ENCODE measurements at places on chromosomes 11 and 22.

DNA sequence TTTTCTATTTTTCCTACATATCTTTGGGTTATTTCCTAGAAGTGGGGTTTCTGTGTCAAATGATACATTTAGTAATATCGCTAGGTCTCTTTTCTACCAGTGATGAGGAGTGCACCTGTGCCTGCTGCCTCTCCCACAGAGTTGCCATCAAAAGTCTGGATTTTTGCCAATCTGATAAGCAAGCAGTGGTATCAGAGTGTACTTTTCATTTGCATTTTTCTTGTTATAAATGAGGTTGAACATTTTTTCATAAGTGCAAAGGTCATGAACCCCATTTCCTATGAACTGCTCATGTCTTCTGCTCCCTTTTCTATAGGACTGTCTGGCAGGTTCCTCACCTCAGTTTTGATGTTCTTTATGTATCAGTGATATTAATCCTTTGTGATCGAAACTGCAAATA lies 1.7 kb downstream of the TRPM5 start:
- no peak for DNase-seq

DNA sequence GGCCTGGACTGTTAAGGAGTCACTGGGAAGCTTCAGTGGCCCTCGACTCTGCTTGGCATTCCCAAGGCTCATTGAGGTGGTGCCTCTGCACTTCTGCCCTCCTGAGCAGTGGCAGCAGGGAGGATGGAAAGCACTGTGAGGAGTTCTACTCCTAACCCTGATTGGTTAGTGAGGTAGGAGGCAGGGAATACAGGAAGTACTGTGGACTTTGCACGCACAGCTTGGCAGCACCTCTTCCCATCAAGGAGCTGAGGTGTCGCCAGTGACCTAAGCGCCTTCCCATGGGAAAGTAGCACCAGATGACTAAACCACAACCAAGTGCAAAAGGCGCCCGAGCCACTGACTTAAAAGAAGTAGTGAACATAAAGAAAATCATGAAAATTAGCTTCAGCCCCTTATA lies 152.5 kb upstream of the CADM1 start:
- DNase-seq = no peak

- DNase-seq = no peak
These were observed 1.0 kb downstream of the MN1 start for GRCh38 chr22:27800250-27801201.

- no peak for DNase-seq
These were observed 13.5 kb upstream of the TUB start for GRCh38 chr11:8067567-8067928.

GRCh38 chr22:22979121-22979724 lies 91.1 kb upstream of the GNAZ start:
- DNase-seq = no peak

- no peak for DNase-seq
These were observed 14.4 kb downstream of the BCL9L start for GRCh38 chr11:118911113-118911879.

GRCh38 chr11:117410861-117411710 lies 83.4 kb downstream of the CEP164 start:
- no peak for DNase-seq

GRCh38 chr11:70368961-70369360 lies 29.4 kb upstream of the CTTN start:
- no peak for DNase-seq

DNA sequence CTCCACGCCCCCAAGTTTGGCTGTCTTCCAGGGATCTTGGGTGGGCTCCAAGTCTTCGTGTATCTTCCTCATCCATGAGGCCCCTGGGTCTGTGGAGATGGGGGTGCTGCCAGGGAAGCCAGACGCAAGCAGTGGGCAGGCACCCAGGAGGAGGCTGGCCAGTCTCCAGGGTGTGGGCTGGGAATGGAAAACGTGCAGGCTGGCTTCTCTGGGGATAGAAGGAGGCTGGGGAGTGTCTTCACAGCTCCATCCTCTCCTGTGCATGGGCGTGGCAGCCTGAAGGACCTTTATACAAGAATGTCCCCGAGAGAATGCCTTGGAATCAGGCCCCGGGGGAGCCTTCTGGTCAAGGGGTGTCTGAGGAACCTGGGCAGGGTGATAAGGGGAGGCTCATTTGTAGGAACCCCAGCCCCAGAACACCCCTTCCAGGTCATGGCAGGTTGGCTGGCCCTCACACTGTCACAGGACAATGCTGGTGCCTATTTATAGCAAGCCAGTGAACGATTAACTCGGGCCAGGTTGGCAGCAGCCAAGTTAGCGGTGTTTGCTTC lies 14.0 kb downstream of the SGSM1 start:
- no peak for DNase-seq

DNA sequence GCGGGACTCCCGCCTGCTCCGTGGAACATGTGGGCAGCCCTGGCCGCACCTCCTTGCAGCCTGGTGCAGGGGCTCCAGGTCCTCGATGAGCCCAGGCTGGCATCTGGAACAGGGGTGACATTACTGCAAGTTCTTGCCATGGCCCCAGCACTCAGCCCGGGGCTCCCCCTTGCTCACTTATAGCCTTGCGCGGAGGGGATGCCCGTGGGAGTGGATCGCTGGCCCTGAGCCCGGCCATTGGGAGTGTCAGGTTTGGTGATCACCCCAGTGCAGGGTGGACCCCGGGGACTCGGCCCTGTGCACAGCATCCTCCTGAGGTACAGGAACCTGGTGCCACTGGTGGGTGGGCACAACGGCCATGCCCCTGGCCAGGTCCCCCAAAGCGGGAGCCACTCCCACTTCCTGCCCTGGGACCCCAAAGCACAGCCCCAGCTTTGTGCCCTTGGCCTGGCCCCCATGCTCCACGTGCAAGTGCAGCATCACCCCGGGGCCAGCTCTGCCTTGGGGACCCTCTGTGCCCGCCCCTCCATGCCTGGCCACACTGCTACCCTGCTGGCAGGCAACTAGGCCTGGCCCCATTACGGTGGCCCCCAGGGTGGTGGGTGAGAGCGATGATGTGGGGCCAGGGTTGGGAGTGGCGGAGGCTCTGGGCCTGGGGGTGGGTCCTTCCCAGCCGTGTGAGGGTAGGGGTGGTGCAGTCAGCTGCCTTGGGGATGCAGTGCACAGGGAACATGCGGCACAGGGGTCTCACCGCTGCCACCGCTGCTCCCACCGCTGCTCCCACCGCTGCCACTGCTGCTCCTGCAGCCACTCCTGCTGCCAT lies 439.8 kb downstream of the TBC1D22A start:
- DNase-seq = no peak

- DNase-seq = no peak
These were observed 18.9 kb downstream of the IFT27 start for GRCh38 chr22:36756746-36757655.

- no peak for DNase-seq
These were observed 15.5 kb upstream of the RASD2 start for GRCh38 chr22:35524966-35525686.

DNA sequence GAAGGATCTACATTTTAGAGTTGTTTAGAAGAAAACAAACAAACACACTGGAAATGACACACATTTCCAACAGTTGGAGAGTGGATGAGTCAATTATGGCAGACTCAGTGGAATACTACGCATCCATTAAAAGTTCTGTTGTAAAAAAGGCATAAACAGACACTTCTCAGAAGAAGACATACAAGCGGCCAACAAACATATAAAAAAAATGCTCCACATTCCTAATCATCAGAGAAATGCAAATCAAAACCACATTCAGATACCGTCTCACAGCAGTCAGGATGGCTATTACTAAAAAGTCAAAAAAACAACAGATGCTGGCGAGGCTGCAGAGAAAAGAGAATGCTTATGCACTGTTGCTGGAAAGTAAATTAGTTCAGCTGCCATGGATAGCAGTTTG lies 298.2 kb downstream of the DDX10 start:
- no peak for DNase-seq

DNA sequence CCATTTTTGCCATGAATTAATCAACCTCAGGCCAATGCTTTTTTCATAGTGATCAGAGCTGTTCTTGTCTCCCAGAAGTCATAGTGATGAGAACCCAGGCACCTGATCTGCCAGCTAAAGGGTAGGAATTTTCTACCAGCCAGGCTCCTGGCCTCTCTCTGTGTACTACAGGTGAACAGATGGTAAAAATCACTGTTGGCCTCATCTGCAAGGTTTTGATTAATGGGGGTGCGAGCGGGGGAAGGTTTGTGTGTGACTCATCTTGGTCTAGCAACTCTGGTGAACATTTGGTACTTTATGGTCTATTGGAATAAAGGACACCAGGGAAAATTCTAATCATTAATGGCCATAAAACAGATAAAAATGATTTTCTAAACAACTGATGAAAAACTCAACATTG lies 14.4 kb upstream of the APOL4 start:
- no peak for DNase-seq

DNA sequence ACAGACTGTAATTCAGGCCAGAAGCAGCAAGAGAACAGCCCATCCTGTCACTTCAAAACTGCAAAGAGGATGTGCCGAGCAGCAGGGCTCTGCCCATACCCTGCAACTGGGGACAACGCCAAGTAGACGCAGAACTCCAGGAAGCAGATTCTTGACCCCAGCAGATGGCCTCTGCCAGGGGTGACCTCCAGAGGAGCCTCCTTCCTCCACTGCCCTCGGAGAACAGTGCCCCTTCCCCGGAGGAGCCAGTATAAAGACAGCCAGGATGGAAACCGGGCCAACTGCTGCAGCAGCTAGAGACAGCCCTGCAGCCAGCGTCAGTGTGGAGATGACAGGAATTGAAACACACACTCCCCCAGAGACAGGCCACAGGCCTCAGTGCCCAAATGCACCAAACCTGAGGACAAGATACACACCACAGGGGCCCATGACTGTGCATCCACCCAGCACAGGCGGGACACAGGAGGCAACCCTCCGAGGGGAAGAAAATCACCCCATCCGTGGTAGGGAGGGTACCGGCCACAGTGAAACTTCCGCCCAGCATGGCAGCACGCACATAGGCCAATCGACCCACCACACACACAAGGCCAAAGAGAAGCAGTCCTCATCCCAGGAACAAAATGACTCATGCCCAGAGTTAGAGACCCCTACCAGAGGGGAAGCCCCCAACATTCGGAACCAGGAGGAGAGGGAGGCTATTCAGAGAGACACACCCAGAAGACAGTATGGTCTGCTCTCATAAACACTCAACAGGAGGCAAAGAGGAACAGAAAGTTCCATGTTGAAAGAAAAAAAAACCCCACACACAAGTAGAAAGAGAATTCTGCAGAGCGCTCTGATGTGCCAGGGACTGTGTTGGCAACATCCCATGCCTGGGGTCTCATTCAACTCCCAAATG lies 5.6 kb downstream of the AHNAK start:
- no peak for DNase-seq

- no peak for DNase-seq
These were observed 89.0 kb upstream of the BLID start for GRCh38 chr11:122205036-122205435.

- DNase-seq = no peak
These were observed 25.8 kb upstream of the SLC22A12 start for GRCh38 chr11:64564947-64565889.

DNA sequence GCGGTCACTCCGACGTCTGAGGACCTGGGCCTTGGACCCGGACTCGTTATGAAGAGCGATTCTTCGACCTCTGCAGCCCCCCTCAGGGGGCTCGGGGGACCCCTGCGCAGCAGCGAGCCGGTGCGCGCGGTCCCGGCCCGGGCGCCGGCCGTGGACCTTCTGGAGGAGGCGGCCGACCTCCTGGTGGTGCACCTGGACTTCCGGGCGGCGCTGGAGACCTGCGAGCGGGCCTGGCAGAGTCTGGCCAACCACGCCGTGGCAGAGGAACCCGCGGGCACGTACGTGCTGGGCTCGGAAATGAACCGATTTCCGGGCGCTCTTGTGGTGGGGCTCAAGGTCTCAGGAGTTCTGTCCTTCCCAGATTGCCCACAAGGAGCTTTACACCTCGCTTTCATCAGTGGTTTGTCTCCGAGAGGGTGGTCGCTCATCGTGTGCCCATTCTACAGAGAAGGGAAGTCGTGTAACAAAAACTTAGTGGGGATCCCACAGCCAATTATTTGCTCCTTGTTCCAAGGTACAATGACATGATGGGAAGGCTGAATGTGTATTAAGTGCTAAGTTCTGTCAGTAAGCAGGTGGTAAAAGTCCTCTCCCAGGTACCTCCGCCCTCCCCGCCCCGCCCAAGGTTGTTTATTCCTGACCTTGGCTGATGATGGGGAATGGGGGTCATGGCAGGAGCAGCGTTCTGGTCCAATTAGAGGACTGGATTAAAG lies 695 bp downstream of the PEX26 start:
- DNase-seq = no peak

DNA sequence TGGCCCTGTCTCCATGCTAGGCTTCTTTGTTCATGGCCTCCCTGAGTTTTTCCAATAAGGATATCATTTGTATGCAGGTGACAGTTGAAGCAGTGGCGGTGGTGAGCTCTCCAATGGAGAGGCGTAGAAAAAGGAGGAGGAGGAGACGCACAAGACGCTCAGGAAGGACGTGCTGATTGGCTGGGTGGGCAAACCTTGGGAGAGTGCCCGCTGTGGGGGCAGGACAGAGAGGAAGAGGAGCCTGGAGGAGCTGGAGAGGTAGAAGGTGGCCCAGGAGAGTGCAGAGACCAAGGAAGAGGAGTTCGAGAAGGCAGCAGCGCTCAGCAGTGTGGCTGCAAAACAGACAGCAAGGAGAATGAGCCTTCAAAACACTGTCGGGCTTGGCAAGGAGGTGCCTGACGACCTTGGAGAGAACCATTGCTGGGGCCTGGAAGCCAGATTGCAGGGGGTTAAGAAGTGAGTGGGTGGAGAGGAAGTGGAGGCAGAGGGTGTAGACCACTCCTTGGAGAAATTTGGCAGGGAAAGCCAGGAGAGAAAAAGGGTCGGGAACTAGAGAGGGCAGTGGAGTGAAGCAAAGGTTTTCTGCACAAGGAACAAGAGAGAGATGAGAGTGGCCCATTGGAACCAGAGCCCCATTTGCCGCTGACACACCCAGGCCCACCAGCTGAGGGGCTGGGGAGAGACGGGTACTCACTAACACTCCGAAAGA lies 7.5 kb downstream of the CLCF1 start:
- DNase-seq = no peak

DNA sequence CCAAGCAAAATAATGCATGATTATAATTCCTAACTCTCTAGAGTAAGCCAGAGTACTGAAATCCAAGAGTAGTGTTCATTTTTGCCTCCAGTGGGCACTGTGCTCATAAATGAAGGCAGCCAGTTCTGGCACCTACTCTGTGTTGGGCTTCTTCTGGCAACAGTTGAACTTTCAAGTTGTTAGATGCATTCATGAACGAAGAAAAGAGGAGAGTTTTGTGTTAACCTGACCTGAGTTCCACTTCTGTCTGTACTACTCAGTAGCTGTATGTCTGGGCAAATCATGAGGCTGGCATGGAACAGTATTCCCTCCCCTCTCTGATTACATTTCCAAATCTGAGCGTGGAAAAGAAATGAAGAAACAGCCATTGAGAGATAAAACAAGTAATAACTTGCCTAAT lies 20.3 kb upstream of the TENM4 start:
- no peak for DNase-seq

DNA sequence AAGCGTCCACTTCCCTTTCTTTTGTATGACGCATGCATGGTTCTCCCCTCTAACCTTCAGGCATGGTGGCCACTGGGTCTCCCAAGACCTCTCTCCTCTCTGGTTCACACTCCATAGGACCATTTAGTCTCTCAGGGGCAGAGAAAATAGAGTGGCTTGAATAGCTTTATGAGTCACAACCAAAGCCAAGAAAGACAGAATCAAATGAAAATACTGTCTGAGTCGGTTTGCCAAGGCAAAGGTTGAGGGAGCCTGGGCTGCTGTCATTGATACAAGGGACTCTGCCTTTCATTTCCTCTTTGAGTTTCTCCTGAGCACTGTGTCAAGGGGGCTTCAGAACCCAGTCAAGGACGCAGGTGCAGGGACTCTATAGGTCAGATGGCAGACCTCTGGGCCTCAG lies 44.2 kb downstream of the TENM4 start:
- no peak for DNase-seq
